ENCODE measurements at places on chromosomes 12 and 14.

DNA sequence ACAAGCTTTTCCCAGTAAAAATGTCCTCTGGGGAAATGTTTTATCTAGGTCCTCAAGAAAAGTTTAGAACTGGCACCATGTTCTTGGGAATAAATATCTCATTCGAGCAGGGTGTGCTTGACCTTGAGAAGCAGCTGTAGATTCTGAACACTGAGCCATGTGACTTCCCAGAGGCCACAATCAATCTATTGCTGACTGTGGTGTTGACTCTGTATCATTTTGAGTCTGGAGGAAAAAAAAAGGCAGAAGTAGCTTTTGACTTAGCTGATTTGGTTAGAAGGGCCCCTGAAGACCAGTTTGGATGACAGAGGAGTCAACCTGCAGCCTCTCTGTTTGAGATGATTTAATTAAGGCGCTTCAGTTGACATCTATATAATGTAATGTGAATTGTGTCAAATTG is 592.4 kb upstream of the SEL1L start:
- no peak for DNase-seq

GRCh38 chr12:67989184-67989920 is at the start of gene IFNG-AS1:
TSS of gene IFNG-AS1 (plus strand) at chr12:67989447.
- DNase-seq, result peak; percentile 6

DNA sequence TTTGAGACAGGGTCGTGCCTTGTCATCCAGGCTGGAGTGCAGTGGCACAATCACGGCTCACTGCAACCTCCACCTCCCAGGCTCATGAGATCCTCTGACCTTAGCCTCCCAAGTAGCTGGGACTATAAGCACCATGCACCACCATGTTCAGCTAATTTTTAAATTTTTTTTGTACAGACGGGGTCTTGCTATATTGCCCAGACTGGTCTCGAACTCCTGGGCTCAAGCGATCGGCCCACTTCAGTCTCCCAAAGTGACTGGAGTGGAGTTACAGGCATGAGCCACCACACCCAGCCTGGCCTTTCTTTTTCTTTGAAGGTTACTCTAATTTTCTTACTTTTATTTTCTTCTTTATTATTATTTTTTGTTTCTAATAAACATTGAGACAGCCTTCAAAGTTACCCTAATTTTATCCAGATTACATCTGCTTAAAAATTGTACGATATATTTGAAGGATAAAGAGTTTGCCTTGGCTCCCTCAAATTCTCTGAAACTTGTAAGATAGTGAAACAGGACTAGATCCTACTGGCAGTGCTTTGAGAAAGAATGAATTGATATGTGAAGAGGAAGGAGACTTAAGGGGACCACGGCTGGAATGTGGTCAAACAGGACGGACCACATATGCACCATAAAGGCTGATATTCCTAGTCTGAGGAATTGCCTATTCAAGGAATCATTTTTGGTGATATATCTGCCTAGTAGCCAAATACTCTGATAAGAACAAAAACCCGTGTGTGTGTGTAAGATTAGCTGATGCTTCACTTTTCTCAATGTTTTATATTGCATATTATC is 14.1 kb upstream of the SINHCAF start:
- DNase-seq, result no peak

DNA sequence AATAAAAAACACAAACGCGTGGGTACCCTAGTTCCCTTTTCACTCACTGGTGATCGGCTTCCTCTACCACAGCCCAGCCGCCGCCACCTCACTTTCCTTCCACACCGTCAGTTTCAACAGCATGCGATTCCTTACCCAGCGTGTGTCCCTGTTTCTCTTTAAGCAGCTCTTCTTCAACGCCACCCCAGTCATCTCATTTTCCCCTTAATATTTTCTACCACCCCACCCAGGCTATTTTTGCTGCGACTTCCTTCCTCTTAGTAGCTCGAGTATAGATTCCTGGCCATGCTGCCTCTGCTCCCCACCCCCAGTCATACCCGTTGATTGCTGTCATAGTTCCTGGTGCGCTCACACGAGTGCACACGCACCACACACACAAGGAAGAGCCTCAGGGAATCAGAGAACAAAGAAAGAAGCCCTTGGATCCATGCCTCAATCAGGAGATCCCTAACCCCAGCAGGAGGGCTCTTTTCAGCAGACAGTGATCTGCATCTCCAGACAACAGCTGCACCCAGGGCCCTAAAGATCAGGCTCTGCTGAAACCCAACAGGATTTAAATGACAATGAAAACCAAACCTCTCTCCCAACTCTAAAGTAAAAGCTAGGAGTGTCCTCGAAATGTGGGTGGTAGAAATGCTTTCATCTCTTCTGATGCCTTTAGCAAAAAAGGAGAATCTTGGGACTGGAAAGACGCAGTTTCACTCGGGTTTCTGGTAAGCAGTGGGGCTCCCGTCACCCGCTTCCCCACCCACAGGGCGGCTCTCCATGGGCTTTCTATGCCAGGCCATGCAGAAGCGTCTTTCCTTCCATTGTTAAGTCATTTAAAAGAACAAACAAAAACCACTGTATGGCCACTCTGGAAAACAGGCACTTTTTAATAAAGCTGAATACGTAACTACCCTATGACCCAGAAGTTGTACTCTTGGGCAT is 23.8 kb downstream of the VPS37B start:
- peak; percentile 95 for DNase-seq

DNA sequence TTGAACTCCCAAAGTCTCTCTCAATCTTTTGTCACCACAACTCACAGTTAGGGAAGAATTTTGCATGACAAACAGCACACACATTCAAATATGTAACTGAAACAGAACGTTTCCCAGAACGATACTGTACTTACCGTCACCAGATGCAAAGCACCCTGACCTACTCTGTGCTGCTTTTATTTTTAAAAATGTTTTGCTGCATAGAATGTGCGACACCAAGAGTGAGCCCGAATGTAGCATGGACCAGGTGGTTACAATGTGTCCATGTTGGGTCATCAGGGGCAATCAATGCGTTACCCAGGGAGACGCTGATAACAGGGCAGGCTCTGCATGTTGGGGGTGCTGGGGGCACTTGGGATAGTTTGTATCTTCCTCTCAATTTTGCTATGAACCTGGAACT is 14.6 kb upstream of the EIF5 start:
- DNase-seq, result no peak

DNA sequence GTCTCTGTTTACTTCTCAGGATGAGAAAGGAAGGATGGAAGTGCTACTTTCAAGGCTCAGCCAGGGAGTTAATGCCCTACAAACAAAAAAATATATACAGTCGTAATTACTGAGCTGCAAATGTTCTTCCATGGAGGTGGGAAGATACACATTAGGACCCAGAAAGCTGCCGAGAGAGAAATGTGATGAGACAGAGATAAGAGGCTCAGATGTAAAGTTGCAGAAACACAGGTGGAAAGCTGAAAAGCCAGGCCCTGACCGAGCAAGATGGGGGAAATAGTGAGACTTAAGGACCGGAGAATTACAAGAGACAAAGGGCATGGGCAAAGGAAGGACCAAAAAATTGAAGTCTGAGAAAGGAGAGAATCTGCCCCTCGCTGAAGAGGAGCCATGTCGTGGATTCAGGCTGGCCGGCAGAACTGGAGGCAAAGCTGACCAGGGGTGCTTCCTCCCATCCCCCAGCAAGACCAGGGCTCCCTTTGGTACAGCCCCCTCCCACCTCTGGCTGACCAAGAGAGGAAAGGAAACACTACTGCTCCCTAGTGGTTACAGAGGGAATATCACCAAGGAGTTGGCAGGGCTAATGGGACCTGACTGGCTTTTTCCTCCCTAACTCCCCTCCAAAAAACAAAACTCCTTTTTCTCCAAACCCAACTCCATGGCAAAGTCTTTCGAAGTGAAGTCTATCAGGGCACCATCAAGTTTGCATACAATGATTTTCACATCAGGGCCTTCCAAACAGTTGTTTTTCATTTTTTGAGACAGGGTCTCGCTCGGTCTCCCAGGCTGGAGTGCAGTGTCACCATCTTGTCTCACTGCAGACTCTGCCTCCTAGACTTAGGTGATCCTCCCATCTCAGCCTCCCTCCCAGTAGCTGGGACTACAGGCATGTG is 12.1 kb downstream of the ZFHX2 start:
- peak; percentile 52 for DNase-seq

GRCh38 chr14:55382483-55382882 is 29.1 kb downstream of the ATG14 start:
- no peak for DNase-seq
